ENCODE measurements at places on chromosomes 1 and 21.

DNA sequence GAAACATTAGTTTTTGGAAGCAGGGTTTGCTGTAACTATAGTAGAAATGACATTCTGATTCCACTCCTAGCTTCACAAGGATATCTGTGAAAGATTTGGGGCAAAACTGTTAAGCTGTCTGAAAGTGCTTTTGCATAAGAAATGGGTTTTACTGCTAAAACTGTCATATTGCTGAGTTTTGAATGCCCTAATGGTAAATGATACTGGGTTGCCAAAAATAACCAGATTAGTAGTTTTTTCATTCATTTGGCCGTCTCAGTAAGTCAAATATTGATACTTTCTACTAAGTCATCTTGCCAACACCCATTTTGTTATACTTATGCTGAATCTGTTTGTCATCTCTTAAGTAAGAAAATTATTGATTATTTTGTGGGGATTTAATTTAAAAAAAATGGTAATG lies 399 bp upstream of the PTPRC start:
- no peak for DNase-seq

- no peak for DNase-seq
These were observed at the start of gene CD53 for GRCh38 chr1:110872745-110873720. Gene CD53, plus strand, starts transcription at chr1:110873148. Its CDS starts 18,261 bp downstream, at chr1:110891409.

GRCh38 chr1:4972761-4973320 lies 318.4 kb downstream of the AJAP1 start:
- no peak for DNase-seq

GRCh38 chr1:21931171-21932093 lies 5.7 kb downstream of the HSPG2 start:
- DNase-seq: peak; percentile 84

DNA sequence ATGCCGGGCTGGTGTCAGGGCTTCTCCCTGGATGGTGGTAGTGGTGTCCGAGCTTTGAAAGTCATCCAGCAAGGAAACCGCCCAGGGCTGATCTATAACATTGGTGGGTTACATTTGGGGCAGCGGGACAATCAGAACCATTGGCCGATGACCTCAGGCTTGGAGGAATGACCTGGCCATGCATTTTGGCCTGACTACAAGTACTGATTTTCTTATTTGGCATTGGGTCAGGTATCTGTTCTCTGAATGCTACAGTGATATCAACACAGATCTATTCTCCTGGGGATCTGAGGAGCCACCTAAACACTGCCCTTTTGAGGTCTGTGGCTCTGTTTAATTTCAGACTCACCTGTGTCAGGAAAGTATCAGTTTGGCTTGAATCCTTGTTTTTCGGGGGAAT lies 128.7 kb downstream of the VPS13D start:
- no peak for DNase-seq

GRCh38 chr1:219518168-219518906 lies 94.6 kb downstream of the ZC3H11B start:
- peak; percentile 11 for DNase-seq

DNA sequence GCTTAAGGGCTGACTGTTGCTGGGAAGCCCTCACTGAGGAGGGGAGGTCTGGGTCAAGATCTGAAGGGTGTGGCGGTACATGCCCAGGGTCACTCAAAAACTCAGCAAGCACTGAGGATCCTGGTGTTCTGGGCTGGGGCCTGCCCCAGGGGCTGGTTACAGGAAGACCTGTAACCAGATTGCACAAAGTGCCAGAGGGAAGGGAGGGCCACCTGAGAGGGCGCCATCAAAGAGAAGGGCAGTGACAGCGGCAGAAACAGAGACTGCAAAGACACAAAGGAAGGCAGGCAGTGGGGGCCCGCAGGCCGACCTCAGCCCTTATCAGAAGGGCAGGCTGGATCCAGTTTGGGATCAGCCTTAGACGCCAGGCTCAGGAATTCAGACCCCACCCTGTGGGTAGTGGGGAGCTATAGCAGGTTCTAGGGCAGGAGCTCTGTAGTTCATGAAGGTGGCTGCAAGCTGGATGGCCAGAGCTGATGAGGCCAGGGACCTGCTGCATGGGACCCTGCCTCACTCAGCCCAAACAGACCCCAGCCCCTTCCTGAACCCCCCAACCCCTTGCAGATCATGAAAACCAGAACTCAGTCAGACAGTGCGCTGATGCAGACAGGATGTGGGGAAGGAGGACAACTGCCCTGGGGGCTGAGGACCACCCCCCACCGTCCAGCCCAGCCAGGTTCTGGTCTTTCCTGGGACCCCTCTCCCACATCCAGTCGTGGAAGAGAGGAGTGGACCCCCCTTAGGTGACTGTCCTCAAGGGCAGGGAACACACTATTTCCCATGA lies 3.9 kb downstream of the SH2D5 start:
- no peak for DNase-seq

- DNase-seq: no peak
These were observed 1712.5 kb downstream of the NCAM2 start for GRCh38 chr21:22710721-22711120.

- no peak for DNase-seq
These were observed 32.0 kb downstream of the S100B start for GRCh38 chr21:46572850-46573249.

DNA sequence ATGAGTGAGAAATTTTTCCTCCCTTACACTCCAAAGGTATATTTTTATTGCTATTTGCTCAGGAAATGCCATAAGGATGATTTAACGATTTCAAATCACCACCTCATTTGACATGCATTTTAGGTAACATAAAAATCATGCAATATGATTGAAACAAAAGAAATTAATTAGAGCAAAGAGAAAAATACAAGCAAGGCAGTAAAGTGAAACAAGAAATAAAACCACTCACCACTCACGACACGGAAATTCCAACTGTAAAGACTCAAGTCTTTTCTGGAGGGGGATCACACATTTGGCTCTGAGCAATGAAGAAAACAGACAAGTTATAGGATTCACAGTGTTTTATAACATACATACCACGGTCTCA lies 86.8 kb upstream of the ARHGAP29 start:
- DNase-seq: no peak

GRCh38 chr1:222370913-222371675 lies 176.8 kb downstream of the HHIPL2 start:
- DNase-seq: peak; percentile 93

- no peak for DNase-seq
These were observed 663.0 kb downstream of the NPHP4 start for GRCh38 chr1:5329068-5329739.

DNA sequence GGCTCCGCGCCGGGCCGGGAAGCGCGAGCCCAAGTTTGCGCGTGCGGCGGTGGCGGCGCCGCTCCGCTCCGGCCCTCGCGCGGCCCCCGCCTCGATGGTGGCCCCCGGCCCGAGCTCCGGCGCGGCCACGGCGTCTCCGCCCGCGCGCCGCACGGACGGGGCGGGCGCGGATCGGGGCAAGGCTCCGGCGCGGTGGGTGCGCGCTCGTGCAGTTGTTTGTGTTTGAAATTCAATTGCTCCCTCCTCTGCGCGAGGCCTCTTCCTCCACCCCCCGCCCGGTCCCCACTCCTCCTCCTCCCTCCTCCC lies at the start of gene HDGF:
Gene HDGF, minus strand, starts transcription at position 225 of the 306 bp plus-strand sequence. CDS start 246 bp downstream, outside the sequence.
- no peak for DNase-seq

DNA sequence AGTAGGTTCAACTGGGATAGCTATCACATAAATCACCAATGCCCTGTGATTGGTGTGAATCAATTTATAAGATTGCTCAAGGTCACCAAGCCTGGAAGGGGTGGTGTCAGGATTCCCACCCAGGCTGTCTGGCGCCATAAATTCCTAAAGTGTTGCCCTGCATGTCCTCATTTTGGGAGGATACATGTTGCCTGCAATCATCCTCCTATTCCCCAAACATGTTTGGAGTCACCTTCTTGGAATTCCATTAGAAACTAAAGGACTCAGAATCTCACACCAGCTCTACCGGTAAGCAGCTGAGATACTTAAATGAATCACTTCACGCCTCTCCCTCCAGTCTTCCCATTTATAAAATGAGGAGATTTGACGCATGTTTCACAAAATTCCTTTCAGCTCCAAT lies 54.1 kb upstream of the SLC45A1 start:
- no peak for DNase-seq

DNA sequence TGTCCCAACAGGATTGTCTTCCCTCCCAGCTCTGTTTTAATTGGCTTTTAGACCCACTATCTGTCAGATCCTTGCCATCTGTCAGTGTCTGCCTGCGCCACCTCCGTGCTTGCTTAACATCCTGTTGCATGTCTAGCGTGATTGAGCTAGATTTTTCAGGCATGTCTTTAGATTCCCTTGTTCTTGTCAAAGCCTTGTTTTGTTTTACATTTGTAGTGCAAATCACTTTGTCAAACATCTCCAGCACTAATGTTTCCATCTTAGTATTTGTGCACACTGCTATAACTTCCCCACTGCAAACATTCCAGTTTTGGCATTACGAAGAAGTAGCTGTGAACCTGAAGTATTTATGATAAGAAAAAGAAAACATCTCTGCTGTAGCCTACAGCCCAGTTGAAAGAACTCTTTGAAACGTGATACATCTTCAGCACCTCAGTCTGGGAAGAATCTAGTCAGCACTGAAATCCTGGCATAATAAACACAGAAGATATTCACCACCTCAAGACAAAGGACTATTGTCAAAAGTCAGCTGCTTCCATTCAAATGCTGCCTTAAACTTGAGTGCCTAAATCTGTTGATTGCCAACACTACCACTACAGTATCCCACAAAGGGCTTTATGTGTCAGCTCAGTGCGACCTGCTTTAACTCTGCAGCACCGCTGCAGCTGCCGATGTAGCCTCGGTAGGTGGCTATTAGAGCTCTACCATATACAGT lies 105.0 kb downstream of the FNBP1L start:
- peak; percentile 49 for DNase-seq

- no peak for DNase-seq
These were observed 31.2 kb upstream of the ZNF697 start for GRCh38 chr1:119679223-119679622.

GRCh38 chr1:151837884-151838221 lies 1.8 kb downstream of the C2CD4D start:
- no peak for DNase-seq

DNA sequence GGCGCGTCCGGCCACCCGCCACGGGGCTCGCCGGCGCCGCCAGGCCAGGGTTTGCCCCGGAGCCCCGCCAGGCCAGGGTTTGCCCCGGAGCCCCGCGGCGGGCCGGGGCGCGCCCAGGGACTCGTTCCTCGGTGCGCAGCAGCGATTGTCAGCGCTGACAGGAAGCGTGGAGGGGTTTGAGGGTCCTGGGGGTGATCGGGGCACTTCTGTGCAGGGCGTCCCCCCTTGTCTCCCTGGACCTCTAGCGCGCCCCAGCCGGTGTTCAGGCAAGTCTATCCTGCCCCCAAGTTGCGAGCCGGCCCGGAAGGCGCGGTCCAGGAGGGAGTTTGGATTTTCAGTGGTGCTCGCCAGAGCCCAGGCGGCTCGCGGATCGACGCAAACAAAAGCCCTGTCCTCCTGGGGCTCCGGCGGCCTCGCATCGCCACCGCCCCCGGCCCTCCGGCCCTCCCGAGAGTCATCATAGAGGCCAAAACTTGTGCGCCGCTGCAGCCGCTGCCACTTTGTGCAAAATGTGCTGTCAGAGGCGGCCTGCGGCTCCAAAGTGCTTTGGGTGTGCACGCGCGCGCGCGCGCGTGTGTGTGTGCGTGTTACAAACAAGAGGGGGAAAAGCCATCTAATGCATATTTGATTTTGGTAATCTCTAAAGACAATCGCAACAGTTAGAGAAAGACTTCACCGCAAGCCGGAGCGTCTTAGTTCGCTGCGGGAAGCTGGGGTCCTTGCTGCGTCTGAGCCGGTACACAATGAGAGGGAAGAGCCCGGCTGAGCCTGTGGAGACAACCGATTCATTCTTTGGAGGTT lies 1.0 kb downstream of the ROR1 start:
- DNase-seq: no peak

- DNase-seq: no peak
These were observed 466.8 kb upstream of the CAMK1G start for GRCh38 chr1:209116705-209117104.

DNA sequence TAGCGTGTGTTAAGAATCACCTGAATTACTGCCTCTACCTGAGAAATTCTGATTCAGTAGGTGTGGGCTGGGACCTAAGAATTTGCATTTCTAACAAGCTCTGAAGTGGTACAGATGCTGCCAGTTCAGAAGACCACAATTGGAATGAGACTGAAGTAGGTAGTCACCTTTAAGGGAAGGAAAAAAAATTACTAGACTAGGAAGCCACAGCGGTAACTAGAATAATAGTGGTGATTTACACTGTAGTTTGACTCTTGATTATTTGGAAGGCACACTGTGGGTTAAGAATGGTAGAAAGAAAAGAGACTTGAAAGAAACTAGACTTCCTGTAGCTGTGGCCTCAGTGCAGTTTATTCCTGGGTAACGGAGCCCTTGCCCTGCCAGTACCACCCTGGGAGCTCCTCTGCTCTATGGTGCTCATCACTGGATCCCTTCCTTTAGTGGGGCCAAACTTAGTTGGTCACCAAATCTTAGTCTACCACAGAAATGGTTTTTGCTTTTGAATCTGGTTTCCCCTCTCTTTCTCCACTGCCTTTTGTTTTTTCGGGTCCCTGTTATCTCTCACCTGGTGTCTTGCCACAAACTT lies 43.6 kb downstream of the ARID1A start:
- no peak for DNase-seq

GRCh38 chr1:33159577-33159976 lies 22.3 kb downstream of the TRIM62 start:
- no peak for DNase-seq

- DNase-seq: no peak
These were observed 37.3 kb downstream of the OLFML2B start for GRCh38 chr1:161986328-161986727.

GRCh38 chr1:99017655-99018054 lies 13.0 kb upstream of the PLPPR5 start:
- no peak for DNase-seq

GRCh38 chr1:160149233-160149632 lies 2.2 kb upstream of the ATP1A4 start:
- no peak for DNase-seq

DNA sequence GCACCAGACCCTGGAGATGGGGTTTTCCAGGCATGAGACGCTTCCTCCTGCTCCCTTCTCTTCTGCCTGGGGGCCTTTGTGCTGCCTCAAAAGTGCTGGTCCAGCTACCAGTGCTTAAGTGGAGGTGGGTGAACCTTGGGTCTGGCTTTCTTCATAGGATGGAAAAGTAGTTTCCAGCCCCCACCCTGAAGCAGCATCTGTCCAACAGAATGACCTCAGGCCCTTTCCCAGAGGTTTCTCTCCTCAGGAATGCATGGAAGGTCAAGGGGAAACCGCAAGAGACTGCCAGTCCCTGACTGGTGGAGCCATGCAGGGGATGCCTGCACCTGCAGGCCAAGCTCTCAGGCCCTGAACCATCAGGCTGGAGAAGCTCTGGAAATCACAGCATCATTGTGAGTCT lies 63.8 kb downstream of the HMGB4 start:
- no peak for DNase-seq

DNA sequence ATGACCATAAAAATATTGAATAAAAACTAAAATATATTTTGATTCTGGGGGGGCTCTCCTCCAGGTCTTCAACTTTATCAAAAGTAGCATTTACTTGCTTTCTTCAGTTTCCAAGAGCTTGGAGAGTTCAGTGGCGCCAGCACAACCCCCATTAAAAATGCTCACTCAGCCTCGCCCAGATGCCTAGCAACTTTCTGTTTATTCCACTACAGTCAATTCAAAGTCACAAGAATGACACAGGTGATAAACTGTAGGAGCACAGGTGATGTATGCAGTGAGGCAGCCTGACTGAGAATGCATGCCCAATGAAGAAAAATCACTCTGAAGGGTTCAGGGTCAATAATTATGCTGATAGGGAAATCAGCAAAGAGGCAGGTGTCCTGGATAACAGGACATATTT lies 159.4 kb upstream of the ATP1B1 start:
- no peak for DNase-seq

GRCh38 chr1:230047114-230047865 lies 19.7 kb upstream of the GALNT2 start:
- no peak for DNase-seq

- DNase-seq: no peak
These were observed 80.0 kb downstream of the SLC25A24 start for GRCh38 chr1:108120163-108120562.
